ENCODE measurements at places on chromosomes 1 and 21. TPM values are rescaled to one million over a fixed set of nuclear protein-coding genes. Genes with fewer than 3 reads are reported as not detected.

GIPC2 gene
- 4.9 TPM for total RNA-seq

KCNQ4 gene
- total RNA-seq: 0.34 TPM

CCSAP gene
- 15.6 TPM for total RNA-seq

SETSIP gene
- not detected for total RNA-seq

LRRC53 gene
- not detected for total RNA-seq

OR2L8 gene
- total RNA-seq: not detected

PDC gene
- not detected for total RNA-seq

IGFN1 gene
- total RNA-seq: not detected

KPRP gene
- total RNA-seq: not detected

OR2T29 gene
- not detected for total RNA-seq

RHOU gene
- total RNA-seq: 15.4 TPM

TRNAU1AP gene
- 26.3 TPM for total RNA-seq

NCAM2 gene
- total RNA-seq: 1.1 TPM

CFHR3 gene
- 0.33 TPM for total RNA-seq

FABP3 gene
- 43.2 TPM for total RNA-seq

SYF2 gene
- 81.5 TPM for total RNA-seq

LEPR gene
- 20.5 TPM for total RNA-seq

IGSF3 gene
- total RNA-seq: 1.5 TPM

Data from subcutaneous adipose tissue (tissue), 4 donors.